ENCODE measurements at places on chromosomes 12 and 14.

GRCh38 chr14:51877810-51878209 lies 17.4 kb downstream of the GNG2 start:
- no peak for DNase-seq

DNA sequence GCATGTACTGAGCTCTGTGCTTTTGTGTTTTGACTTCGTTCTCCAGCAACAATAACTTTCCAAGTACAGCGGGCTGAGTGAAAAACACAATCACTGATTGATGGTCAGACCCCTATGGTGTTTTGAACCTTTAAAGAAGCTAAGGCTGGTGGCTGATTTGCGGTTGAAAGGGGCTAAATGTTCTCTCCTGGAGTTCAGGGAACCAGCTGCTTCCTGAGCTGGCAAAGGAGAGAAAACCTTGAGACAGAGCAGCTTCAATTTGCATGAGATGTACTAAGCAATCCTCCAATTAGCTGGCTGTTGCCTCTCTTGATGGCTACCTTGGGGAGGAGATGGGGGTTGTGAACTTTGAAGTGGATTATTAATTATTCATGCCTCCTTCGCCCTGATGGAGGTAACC lies 546.7 kb upstream of the SEL1L start:
- DNase-seq: no peak

DNA sequence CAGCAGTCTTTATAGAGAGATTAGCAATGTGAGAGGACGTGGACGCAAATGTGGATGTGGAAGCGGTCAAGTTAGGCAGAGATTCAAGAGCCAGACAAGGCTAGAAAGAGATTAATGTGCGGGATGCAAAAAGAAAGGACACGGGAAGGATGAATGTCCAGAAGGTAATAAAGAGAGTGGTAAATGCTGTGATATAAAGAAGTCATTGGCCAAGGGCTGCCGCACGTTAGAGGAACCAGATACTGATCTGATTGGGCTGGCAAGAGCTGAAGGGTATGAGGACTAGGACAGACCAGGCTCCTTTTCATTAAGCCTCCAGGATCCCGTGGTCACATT lies 59.5 kb downstream of the DHRS2 start:
- no peak for DNase-seq

DNA sequence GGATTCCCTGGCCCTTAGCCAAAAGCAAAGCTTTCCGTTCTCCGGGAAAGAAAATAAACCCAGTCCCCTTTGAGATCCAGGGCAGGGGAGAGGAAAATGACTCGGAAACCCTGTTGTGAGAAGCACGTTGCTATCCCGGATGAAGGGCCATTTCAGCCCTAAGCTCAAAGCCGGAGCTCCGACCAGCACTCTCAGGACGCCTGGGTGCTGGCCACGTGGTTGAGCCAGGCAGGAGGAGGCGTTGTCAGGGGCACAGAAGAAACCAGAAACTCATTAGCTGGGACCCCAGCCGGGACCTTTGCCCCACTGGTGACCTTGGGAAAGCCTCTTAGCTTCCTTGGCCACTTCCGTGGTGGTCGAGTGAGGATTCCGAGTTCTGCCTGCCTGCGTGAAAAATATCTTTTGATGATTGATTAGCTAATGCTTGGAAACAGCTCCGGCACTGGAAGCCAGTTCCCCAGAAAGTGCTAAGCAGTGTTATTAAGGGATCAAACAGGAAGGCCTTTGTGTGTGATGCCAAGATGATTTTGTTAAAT lies 57.6 kb upstream of the FZD10 start:
- DNase-seq: no peak

DNA sequence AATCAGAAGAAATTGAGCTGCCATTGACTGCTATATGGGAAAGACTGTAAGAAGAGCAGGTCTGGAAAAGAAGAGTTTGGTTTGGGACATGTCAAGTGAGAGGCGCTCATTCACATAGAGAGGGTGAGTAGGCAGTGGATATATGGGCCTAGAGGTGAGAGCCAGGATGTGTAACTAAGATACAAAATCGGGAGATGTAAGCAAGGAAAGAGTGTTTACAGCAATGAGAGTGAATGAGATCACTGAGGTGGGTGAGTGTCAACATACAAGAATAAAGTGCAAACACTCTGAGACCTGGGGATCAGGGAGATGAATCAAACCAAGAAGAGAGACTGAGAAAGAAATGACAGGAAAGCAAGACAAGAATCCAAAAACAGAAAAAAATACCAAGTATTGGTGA lies 58.0 kb upstream of the RTRAF start:
- no peak for DNase-seq

GRCh38 chr12:113468365-113469223 lies 3.1 kb downstream of the LHX5 start:
- no peak for DNase-seq

- peak; percentile 54 for DNase-seq
Measured at GRCh38 chr14:95609398-95609990, 74.6 kb downstream of the GLRX5 start.

GRCh38 chr12:30012816-30013450 lies 229.2 kb upstream of the TMTC1 start:
- DNase-seq: no peak

DNA sequence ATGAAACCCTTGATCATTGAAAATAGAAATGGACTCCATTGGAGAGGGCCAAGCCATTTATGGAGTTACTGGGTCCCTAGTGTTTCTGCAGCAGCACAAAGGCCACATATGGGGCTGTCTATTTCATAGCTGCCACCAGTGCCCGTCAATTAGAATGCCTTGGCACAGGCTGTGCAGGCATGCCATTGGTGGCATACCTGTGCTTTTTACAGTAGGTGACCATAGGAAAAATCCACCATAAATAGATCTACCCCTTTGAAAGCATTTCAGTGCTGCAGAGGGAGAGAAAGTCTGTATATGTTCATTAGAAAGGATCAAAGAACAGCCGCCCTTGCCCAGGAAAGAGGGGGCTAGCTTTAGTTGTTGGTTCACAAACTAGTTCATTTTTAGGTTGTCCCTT lies 13.1 kb downstream of the MYBPC1 start:
- DNase-seq: no peak

- DNase-seq: no peak
Measured at GRCh38 chr14:89365061-89365801, 51.8 kb downstream of the FOXN3 start.

DNA sequence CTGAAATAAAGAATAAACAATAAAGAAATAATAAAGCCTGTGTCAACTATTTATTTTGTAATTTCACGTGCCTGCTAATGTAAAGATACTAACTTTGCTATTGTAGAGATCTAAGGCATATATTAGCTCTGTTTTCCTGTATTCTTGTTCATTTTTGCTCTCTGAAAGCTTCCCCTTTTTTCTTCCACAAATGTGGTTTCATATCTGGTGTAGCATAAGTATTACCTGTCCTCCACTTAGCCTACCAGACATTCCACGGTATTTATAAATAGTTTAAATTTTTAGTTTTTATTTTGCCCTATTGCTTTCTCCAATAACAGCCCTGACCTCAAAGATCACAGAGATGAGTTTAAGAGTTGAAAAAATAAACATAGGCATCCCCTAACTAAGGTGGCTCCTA lies 92.6 kb upstream of the ATP2B1 start:
- DNase-seq: no peak

DNA sequence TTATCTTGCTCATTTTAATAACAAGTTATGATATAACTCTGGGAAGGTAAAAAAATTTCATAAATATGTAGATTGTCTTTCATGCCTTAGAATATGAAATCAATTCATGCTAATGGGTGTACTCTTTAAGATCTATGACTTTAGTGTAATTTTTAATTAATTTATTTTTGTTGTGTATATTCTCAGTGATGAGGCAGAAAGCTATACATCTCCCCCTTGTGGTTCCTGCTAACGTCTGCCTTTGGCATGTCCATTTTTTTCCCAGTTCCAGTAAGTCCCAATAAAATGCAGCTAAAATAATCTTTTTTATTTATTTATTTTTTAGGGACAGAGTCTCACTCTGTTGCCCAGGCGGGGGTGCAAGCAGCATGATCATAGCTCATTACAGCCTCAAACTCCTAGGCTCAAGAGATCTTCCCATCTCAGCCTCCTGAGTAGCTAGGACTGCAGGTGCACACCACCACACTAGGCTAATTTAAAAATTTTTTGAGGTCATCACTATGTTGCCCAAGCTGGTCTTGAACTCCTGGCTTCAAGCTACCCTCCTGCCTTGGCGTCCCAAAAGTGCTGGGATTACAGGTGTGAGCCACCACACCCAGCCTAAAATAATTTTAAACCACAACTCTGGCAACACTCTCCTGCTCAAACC lies 3.3 kb upstream of the CHURC1 start:
- peak; percentile 37 for DNase-seq

DNA sequence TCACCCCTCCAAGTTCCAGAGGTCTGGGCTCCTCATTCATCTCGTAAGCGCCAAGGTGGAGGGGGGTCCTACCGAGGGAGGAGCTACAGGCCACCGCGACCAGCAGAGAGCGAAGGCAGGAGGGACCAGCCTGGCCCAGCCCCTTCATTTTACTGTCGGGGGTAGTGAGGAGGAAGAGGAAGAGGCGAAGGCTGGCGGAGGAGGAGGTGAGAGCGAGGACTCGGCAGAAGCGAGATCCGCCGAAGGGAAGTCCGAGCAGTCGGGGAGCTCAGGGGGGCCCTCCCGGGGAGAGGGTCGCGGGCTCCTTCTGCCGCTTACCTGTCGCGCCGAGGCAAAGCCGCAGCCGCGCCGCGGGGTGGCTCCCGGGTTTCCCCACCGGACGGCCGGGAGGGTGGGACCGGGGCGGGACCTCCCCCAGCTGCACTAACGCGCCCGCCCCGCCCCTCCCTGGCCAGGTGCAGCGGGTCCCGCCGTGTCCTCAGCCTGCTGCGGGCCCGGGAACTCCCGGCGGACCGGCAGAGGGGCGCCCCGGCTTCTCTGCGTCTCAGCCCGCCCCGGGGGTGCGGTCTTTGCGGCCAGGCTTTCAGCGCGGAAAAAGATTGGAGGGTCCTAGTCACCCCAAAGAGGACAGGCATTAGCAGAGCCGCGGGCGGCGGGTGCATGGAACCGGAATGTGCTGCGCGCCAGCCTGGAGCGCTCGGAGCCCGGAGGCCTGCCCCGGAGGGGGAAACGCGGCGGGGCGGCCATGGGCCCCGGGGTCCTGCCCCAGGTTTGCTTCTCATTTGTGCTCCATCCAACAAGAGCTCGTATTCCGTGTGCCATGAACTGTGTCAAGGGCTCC lies at the start of gene GALNT6:
TSS of gene GALNT6 (minus strand) at position 124 of the 841 bp plus-strand sequence. CDS start 11,625 bp downstream, outside the sequence.
- DNase-seq: peak; percentile 39

DNA sequence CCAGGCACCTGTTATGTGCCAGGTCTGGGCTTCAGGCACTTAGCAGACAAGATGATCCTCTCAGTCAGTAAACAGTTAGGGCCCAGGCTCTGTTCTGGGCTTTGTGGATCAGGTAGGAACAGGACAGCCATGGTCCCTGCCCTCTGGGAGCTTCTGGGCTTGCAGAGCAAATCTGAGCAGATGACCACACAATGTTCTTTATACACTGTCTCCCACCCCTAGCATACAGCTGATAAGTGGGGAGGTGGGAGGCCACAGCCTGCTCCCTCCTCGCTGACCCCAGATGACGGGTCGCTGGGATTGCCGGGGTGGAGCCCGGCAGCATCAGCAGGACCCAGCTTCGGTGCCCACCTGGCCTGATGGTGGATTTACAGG lies 53.1 kb upstream of the RIN3 start:
- DNase-seq: no peak

DNA sequence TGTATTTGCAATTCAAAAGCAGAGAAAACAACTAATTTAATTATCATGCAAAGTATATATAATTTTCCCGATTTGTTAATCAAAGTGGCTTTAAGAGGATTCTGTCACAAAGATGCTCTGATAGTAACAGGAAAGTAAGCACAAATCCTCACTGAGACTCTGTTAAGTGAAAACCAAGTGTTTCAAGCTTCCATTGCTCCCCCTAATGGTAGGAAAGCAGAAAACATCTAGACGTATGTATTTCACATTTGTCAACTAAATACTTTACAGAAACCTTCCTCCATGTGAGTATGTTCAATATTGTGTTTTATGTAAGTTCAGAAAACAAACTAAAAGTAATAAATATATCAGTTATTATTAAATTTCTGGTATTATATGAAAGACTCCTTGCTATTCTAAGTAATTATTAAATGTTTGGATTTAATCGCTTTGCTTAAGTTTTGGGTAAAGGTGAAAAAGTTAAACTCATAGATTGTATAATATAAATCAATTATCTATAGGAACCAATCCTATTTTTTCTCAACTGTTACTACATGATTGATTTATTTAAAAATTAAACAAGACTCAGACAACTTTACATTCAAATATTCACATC lies 1.5 kb upstream of the NTS start:
- DNase-seq: peak; percentile 75

DNA sequence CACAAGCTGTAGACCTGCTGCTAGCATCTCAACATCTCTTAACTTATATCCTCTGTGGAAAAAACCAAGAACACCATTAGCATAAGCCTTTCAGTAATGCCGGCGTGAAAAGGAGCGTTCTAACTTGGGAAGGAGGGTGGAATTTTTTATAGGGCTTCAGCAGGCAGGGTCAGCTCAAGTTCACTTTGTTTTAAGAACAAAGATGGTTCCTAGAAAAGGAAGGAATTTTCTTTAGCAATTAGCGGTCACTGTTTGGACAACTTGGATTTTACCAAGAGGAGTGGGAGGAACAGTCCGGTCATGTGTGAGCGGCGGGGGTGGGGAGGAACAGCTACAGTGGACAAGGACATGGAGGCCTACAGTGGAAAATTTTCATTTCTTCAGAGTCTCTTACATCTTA lies 35.9 kb downstream of the BBS10 start:
- no peak for DNase-seq

DNA sequence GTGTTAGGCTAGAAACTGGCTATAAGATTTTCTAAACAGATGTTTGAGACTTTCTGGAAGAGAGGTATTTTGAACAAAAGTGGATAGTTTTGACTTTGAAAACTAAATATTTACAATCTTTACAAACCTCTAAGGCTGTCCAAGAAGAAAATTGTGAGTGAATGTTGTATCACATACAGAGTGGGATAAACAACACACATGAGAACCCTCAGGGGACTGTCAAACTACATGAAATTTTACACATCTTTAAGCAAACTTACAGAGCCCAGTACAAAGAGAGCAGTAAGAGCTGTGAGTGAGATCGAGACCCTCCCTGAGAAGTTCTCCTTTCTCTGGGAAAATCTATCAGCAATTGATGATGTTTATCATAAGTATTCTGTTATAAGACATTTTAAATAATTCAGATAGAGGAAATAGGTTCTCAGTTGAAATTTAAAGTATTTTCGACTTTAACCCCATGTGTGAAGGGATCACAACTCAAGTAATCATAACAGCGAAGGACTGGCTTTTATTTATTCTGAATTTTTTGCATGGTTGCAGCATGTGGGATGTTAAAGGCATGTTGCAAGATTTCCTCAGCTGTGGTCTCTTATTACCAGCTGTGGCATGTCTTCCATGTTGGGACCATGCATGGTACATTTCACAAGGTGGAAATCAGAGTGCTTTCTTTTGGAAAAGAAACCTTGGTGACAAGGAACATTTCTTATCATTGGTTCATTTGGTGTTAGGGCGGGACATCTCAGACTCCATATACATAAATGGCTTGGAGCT lies 264.0 kb upstream of the PRICKLE1 start:
- DNase-seq: no peak

- no peak for DNase-seq
Measured at GRCh38 chr14:43336351-43336750, 1170.7 kb downstream of the FSCB start.
